ENCODE measurements at places on chromosomes 1 and 21.

DNA sequence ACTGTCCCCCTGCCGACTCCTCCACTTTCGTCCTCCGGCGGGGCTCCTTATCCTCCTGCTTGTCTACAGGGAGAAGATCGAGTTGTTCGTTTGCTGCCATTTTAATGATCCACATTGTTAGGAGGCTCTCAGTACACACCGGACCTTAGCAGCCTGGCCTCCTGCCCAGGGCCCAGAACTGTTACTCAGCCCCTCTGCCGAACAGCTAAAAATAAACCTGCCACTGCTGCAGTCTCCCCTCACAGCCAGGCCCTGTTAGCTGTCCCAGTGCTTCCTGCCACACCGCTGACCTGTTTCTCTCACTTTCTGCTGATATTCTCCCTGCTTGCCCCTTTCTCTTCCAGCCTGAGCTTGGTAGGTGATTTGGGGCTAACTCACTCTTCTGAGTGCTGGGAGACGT, 8.3 kb downstream of the MAPKAPK2 start:
- DNase-seq = no peak

- no peak for DNase-seq
These were observed 4.4 kb upstream of the FNDC5 start for GRCh38 chr1:32874860-32875752.

- DNase-seq = no peak
These were observed 117.9 kb upstream of the ADAR start for GRCh38 chr1:154725865-154726264.

- DNase-seq = no peak
These were observed 35.3 kb upstream of the BCAR3 start for GRCh38 chr1:93716941-93717368.

GRCh38 chr1:214518361-214518760, 33.0 kb downstream of the PTPN14 start:
- DNase-seq = no peak

GRCh38 chr1:91582431-91582921, 81.8 kb downstream of the CDC7 start:
- DNase-seq = no peak

DNA sequence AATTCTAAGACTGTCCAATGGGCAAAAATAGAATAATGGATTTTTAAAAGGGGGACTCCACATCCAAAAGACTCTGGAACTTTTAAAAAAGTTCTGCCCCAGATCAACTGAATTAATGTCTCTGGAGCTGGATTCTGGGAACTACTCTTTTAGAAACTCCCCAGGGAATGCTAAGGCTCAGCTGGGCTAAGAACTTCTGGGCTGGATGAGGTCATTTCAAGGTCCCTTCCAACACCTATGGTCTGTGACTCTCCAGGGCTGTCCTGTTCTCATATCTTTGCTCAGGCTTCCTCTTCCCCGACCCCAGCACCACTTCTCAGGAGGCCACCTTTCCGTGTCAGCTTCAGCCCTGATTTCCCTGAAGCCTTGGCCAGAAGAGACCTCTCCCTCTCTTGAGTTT, 13.5 kb upstream of the PLA2G2C start:
- no peak for DNase-seq

- DNase-seq = peak; percentile 86
These were observed at the start of gene SH3BGR for GRCh38 chr21:39451332-39452206. Gene SH3BGR, plus strand, starts transcription at chr21:39451970. Its CDS starts 127 bp downstream, at chr21:39452097.

DNA sequence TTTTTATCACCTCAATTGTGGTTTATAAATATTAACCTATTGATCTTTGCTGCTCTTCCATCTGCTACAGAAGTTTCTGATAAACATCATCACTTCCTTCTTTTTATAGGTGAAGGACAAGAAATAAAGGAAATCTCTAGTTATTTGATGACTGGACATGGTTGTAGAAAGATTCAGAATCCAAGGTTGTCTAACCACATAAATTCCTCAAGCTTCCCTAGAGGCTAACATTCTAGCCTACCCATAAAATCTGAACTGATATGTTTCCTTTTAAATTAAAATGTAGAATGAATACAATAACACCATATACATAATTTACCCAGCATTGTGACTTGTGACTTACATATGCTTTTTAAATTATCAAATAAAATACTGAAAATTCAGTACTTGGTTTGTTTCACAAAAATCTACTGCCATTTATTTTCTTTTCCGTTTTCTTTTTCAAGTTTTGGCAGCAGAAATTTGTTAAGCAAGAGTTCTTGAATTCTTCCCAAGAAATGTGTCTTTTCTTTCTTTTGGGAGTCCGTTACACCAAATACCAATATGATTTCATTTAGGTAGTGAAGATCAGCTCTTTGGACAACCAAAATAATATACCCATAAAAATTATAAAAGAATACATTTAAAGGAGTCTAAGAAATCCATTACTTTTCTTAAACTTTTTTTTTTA, 513.2 kb upstream of the ADGRL2 start:
- DNase-seq = no peak

Data from iPS-NIHi11 (cell line).